ENCODE measurements at places on chromosomes 5 and 9. TPM values are rescaled to one million over a fixed set of nuclear protein-coding genes. Genes with fewer than 3 reads are reported as not detected.

GRCh38 chr5:142842994-142843905 lies 73.1 kb downstream of the ARHGAP26 start:
- DNase-seq, result no peak

DNA sequence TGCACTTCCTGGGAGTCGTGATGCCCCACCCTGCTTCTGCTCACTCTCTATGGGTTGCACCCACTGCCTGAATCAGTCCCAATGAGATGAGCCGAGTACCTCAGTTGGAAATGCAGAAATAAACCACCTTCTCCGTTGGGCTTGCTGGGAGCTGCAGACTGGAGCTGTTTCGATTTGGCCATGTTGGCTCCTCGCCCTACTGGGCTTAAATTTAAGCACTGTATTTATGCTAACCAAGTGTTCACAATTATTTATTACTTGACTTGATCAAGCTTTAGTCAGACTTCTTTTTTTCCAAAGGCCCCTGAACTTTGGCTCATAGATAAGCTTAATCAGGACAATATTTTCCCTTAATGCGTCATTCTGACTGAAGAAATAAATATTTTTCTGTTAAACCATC lies 1072.4 kb upstream of the CDH9 start:
- no peak for DNase-seq

- peak; percentile 20 for DNase-seq
Observed at GRCh38 chr9:113844466-113844865, 31.6 kb upstream of the ZNF618 start.

GRCh38 chr5:174234388-174234787 lies 188.9 kb downstream of the NSG2 start:
- no peak for DNase-seq

IL33 gene
- total RNA-seq, result 17.7 TPM

DBH gene
- total RNA-seq, result 0.06 TPM

- DNase-seq, result no peak
Observed at GRCh38 chr9:942805-943580, 33.5 kb upstream of the DMRT3 start.

DNA sequence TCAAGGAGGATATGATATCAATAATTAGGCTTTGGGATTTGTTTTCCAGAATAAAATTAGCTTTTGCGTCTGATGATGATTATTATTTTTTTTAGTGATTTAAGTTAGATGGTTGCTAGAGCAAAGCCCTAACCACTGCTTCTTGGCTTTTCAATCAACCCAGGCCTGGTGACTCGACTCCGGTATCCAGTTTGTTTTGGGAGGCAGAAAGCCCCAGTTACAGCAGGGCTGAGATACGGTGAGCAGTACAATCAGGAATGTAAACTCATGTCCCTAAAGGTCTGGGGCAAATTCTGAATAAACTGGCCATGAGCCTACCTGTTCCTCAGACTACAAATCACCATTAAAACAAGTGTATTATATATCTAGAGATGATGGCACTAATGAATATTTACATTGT lies 24.4 kb upstream of the CYFIP2 start:
- DNase-seq, result no peak

DNA sequence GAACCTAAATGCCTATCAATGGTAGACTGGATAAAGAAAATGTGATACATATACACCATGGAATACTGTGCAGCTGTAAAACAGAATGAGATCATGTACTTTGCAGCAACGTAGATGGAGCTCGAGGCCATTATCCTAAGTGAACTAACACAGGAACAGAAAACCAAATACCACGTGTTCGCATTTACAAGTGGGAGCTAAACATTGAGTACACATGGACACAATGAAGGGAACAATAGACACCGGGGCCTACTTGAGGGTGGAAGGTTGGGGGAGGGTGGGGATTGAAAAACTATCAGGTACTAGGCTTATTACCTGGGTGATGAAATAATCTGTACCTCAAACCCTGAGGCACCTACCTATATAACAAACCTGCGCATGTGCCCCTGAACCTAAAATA lies 22.4 kb upstream of the DEPDC1B start:
- no peak for DNase-seq

IQGAP2 gene
- total RNA-seq, result 119 TPM

- no peak for DNase-seq
Observed at GRCh38 chr5:134517553-134517952, 7.9 kb upstream of the JADE2 start.
